ENCODE measurements at places on chromosomes 12 and 14.

- no peak for DNase-seq
Observed at GRCh38 chr12:116943419-116944372, 32.9 kb downstream of the FBXW8 start.

DNA sequence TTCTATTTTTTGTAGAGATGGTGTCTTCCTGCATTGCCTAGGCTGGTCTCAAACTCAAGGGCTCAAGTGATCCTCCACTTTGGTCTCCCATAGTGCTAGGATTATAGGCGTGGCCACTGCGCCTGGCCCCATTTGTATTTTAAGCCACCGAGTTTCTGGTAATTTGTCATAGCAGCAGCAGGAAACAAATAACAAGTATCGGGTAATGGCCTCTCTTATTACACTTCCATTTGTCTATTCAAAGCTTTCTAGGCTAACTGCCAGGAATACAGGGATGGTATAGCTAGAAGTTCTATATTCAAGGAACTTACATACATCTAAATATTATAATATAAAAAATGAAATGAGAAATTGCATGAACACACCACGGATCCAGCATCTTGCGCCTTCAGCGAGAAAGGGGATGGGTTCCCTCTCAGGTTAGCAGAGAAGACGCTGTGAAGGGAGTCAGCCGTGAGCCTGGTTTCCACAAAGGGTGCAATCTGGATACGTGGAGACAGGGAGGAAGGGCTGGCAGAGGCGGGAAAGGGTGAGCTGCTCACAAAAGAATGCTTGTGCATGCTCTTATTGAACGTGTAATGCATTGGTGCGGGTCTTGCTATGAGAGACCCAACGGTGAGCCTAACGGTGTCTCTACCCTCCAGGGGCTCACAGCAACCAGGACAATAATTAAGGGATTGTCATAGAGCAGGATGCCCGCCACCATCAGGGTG, 9.5 kb downstream of the BDKRB1 start:
- no peak for DNase-seq

GRCh38 chr14:101813833-101814232, 52.3 kb downstream of the PPP2R5C start:
- no peak for DNase-seq

GRCh38 chr12:106867651-106868050, 88.1 kb upstream of the TMEM263 start:
- no peak for DNase-seq

DNA sequence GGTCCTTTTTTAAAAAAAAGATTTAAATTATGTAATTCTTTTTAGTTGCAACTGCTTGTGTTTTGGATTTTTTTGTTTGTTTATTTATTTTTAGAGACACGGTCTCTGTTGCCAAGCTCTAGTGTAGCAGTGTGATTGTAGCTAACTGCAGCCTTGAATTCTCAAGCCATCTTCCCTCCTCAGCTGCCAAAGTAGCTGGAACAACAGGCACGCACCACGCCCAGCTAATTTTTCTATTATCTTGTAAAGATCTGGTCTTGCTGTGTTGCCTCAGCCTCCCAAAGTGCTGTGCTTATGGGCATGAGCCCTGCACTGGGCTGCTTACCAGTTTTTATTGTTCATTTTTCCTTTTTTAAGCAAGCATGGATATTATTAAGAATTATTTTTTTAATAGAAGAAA, 10.6 kb upstream of the ART4 start:
- DNase-seq, result no peak

GRCh38 chr12:115163710-115164109, 479.7 kb upstream of the TBX3 start:
- DNase-seq, result no peak

DNA sequence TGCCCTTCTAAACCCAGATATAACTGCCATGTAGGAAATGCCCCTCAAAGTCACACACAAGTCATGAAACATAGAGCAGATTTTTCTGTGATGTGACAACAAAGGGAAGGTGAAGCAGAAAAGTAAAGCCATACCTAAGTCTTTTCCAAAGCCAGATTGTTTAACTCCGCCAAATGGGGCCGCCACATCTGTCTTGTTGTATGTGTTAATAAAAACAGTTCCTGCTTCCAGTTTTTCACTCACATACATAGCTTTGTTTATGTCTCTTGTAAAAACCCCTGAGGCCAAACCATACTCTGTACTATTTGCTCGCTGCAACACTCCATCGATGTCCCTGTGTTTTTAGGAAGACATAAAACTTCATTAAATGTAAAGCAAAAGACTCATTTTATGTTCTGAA, 40.3 kb downstream of the NOPCHAP1 start:
- DNase-seq, result no peak

DNA sequence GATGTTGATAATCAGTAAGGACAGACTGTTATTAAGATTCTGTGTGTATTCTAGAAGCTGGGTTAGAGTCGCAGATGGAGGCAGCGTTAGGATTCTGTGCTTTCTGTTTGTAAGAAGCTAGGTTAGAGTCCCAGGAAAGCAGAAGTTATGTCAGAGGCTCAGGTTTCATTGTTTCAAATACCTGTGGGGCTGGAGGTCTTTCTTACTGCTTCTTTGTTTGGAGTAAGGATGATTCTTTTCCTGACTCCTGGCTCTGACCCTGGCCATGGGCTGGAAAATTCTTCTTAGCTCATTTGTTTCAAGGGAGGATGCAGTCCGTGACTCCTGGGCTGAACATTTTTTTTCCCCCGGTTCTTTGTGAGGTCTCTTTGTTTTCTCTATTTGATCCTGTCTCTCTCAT, 5.2 kb downstream of the MUCL1 start:
- no peak for DNase-seq

Data from Peyer's patch (tissue), 4 donors.